ENCODE measurements at places on chromosomes 1 and 21. TPM values are rescaled to one million over a fixed set of nuclear protein-coding genes. Genes with fewer than 3 reads are reported as not detected.

DNA sequence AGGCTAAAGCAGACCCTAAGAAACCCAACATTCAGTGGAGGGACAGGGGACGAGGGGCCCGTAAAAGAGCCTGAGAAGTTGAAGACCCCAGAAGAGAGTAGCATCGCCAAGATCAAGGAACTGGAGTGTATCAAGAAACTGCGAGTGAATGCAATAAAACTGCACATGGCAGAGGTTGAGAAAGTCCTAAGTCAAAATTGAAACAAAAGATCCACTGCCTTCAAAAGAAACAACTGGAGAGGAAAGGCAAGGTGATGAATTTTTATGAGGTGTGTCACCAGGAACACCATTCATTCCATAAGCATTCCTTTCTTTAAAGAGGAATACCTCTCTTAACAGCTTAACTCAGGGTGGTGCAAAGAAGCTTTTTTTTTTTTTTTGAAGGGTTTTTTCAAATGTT is 38.3 kb upstream of the ADORA3 start:
- DNase-seq, result peak; percentile 37

DNA sequence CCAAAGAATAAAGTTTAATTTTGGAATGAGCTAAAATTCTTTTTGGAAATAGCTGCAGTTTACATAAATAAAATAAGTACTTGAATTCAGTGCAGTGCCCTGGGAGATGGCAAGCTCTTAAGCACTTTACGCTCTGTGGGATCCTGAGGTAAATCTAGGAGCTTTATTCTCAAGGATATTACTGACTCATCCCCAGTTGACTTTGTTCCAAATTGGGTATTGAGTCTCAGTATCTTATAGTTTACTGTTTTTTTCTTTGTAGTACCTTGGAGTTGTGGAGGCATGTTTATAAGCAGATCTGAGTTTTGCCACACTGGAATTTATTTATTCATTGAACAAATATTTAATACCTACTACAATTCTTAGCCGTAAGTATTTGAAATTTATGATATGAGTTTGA is 27.4 kb upstream of the HRNR start:
- DNase-seq, result no peak

LAX1 gene
- total RNA-seq, result 6.9 TPM

- DNase-seq, result no peak
These were observed 77.8 kb downstream of the KCNK2 start for GRCh38 chr1:215160351-215160750.

DNA sequence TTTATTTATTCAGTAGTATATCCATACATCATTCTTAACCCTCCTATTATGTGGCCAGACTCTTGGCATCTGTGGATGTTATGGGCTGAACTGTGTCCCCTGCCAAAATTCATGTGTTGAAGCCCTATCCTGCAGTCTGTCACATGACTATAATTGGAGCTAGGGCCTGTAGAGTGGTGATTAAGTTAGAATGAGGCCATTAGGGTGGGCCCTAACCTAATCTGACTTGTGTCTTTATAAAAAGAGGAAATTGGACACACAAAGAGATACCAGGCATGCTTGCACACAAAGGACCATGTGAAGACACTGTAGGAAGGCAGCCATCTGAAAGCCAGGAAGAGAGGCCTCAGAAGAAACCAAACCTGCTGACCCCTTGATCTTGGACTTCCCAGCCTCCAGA is 6.6 kb downstream of the ZMYND12 start:
- DNase-seq, result no peak

DNA sequence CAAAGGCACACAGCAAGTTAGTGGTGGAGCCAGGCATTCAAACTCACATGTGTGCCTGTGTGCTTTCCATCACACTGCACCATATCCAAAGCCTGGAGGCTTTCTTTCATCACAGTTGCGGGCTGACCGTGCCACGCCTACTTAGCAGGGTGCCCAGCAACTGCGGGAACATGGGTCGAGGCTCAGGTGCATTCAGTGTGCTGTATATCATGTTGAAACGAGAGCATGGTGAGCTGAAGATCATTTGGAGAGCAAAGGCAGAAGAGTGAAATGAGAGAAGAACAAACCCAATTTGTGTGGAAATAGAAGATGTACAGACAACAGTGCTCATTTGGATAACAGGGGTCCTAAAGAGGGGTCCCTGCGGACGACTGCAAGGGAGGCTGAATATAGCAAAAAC is 46.5 kb downstream of the FAM78B start:
- DNase-seq, result no peak

DNA sequence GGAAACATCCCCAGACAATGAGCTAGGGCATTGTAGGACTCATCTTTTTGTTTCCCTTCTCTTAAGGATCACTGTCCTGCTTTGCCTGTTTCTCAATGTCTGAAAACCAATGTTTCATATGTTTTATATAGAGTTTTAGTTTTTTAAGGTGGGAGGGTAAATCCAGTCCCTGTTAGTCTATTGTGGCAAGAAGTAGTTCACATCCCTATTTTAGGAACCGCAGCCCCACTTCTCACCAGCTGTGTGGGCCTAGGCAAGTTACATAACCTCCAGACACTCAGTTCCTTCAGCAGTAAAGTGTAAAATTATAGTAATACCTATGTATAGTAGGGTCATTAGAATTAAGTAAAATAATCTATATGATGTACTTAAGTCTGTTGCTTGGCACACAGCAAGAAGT is 105.8 kb upstream of the WLS start:
- no peak for DNase-seq

SPRR2G gene
- not detected for total RNA-seq

ACTN2 gene
- total RNA-seq, result 0.60 TPM

RFX5 gene
- total RNA-seq, result 46.6 TPM

DNA sequence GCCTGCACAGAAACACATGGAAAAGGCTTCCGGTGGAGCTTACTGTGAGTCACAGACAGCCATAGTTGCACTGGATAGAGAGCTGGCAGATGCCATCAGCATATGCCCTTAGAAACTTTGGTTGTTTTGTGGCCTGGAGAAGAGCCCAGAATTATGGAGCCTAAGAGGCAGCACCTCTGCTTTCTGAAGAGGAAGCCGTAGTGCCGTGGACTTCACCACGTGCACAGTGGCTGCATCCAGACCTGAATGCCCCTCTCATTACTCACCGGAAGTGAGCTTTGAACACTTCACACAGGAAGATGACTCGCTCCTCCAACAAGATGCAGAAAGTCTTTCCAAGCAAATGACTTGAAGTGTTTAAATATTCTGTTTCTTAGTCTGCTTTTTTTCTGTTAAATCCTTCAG is 28.4 kb downstream of the JUN start:
- DNase-seq, result no peak

FMOD gene
- 22.3 TPM for total RNA-seq

DNA sequence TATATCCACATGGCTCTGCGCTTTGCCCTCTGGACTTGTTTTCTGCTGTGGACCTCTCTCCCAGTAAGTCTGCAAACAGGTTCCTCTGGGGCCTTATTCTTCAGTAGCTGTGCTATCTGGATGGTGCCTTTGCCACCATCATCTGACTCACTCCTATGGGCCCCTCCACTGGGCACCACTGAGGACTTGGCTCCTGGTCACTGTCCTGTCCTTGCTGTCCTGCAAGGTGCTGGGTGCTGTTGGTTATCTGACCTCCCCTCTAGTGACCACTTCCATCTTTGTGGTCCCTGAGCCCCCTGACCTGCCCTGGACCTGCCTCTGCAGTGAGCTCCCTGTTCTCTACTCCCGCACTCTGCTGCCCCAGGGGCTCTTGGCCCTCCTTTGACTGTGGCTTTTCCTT is 6.7 kb downstream of the CNIH3 start:
- DNase-seq, result no peak

DNA sequence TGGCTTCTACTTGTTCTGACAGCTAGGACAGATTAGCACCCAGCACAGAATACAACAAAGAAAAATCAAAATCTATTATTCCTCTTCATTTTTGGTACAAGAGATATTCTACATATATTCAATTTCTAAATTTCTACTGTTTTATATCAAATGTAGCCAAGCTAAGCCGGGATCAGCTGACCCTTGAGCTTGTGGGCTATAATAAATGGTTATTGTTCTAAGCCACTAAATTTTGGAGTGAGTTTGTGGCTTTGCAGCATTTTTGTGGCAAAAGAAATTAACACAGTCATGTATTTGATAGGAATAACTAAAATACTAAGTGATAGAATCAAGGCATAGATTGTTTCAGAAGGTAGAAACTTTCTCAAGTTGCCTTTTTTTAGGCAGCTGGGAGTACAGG is 50.7 kb downstream of the APP start:
- DNase-seq, result no peak

MPZ gene
- total RNA-seq, result 4.1 TPM

PLA2G2D gene
- 1.1 TPM for total RNA-seq

ANKRD13C gene
- total RNA-seq, result 23.4 TPM

MXRA8 gene
- 26.0 TPM for total RNA-seq

DNA sequence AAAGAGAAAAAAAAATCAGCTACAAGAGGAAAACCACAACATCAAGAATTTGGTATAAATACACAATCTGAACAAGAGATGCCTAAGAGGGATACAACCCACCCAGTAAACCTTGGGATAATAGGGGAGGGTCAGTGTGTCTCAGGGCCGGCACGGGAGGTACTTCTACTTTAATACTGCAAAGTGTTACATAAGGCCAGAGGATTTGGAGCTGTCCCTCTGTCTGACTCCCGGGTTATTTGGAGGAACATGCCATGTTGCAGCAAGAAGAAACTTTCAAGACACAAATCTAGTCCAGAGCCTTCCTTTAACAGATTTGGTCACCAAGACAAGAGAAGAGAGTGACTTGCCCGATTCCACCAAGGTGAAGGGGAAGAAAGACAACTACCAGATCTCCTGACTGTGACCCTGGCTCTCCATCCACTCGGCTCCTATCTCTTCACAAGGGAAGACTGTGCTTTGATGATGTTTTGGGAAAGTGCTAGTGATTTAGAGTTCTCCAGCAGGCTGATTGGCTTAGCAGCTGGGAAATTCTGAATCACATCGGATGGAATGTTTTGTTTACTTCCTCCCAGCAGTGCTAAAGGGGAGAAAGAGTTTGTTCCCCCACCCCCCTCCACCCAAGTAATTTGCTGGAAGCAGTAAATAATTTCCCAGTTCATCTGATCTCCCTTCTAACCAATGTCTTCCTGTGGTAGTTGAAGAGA is 29.3 kb downstream of the SGIP1 start:
- DNase-seq, result no peak

DNA sequence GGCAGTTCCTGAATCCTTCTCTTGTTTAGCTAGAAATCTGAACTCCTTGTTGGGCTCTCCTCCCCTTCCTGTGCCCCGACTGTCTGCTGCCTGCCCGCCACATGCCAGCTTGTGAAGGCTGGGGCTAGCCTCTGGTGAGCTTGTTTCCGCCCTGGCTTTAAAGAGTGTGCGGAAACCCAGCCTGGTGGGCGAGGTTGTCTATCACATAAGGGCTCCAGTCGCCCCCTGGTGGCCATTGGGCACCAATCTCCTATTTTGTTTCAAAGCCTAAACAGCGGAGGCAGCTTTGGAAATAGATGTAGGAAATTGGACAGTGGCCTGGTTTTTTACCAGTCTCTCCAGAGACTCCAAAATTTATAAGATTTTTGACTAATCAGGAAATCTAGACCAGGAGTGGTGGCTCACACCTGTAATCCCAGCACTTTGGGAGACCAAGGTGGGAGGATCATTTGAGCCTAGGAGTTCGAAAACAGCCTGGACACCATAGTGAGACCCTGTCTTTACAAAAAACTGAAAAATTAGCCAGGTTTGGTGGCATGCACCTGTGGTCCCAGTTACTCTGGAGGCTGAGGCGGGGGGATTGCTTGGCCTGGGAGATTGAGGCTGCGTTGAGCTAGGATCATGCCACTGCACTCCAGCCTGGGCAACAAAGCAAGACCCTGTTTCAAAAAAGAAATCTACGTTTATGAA is 9.8 kb downstream of the ATP8B2 start:
- DNase-seq, result peak; percentile 90

- DNase-seq, result no peak
These were observed 31.6 kb upstream of the SLC5A9 start for GRCh38 chr1:48190881-48191280.

CFHR1 gene
- 22.0 TPM for total RNA-seq

DNA sequence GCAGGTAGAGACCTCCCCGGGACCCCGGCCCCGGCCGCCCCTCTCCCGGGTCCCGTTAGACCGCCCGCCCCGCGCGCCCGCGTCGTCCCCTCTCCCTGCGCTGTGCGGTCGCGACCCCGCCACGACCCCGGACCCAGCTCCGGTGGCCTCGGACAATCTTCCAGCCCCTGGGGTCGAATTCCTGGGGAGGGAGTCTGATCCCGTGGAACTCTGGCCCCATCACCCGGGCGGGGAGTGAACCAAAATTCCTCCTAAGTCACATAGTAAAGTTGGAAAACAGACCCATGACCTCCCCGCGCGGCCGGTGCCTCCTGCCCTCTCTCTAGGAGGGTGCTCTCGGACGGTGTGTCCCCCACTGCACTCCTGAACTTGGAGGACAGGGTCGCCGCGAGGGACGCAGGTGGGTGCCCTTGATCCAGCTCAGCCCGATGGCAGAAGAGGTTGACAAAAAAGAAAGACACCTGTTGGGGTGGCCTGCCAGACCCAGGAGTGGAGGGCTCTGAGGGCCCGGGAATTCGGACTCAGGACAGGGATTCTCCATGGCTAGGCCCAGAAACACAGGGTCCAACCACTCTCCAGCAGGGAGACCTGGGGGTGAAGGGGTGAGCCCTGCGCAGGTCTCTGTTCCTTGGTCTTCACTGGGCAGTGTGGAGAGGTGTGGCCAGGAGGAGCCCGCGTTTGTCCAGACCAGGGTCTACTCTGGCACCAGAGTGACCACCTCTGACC is 451 bp downstream of the ADAMTSL4 start:
- DNase-seq, result peak; percentile 89

CLCA4 gene
- total RNA-seq, result 0.13 TPM

EXO5 gene
- 9.0 TPM for total RNA-seq

- no peak for DNase-seq
These were observed 554.6 kb downstream of the PLA2G4A start for GRCh38 chr1:187383366-187383765.

CD84 gene
- total RNA-seq, result 17.5 TPM

VANGL1 gene
- 12.3 TPM for total RNA-seq

DNA sequence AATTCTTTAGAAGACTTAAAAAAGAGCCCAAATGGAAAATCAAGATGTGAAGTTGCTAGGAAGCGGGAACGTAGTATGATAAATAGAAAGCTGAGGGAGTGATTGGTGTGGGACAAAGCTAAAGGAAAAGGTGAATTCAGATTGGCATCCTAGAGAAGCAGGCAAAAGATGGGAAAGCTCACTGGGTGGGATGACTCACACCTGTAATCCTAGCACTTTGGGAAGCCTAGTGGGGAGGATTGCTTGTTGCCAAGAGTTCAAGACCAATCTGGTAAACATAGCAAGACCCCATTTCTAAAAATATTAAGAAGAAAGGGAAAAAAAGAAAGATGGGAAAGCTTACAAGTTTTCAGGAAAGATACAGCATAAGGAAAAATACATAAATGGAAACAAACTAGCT is 1.8 kb downstream of the MRPS21 start:
- DNase-seq, result no peak

KLHDC7A gene
- total RNA-seq, result 25.8 TPM

- DNase-seq, result no peak
These were observed 27.1 kb upstream of the COL18A1 start for GRCh38 chr21:45377866-45378257.

GRCh38 chr1:108149796-108150467 is 50.2 kb downstream of the SLC25A24 start:
- no peak for DNase-seq

- DNase-seq, result no peak
These were observed 58.0 kb downstream of the FAAP20 start for GRCh38 chr1:2136386-2137235.
